ENCODE measurements at places on chromosomes 5 and 9.

DNA sequence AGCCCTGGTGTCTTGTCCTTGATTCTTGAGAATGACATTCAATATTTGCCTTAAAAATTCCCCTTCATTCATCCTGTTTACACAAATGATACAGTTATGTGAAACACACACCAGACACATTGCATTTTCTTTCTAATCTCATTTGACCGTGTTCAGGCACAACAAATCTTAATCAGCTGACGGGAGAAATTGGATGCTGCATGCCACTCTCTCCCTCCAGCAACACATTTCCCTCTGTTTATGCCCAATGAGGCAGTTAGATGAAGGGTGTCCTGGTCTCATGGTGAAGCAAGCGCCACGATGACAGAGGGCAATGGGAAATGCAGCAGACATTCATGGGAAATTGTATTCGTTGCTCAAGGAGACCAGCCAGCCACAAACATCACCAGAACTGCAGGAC lies 3.2 kb upstream of the FGF1 start:
- DNase-seq = no peak

DNA sequence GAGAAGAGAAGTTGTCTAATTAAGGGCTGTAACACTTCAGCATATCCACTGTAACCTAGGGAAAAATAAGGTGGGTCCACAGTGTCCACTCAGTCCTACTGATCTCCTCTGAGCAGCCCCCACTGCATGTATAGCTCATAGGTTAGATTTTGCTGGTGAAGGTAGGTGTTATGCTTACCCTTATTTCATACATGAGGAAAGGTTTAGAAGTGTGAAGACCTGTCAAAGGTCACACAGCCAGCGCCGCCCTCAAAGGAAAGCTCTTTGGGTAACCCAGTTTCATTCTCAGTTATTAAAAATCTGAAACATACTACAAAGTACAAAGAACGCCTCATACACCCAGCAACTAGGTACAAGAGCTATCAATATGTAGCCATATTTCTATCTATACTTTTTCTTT lies 87.2 kb downstream of the TLE4 start:
- no peak for DNase-seq

DNA sequence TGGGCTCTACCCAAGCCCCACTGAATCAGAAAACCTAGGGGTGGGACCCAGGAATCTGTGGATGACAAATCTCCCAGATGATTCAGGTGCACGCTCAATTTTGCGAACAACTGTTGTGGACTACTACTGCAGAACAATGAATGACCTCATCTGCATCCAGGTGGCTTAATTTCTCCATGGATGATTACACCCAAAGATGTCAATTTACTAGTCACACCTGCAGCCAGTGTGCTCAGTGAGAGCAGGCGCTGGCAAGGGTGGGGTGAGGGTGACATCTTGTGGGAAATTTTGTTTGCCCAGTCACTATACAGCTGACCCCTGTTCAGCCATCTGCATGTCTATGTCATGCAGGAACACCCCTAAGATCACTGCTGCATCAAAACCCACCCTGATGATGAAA lies 118.2 kb downstream of the ENTREP1 start:
- no peak for DNase-seq

DNA sequence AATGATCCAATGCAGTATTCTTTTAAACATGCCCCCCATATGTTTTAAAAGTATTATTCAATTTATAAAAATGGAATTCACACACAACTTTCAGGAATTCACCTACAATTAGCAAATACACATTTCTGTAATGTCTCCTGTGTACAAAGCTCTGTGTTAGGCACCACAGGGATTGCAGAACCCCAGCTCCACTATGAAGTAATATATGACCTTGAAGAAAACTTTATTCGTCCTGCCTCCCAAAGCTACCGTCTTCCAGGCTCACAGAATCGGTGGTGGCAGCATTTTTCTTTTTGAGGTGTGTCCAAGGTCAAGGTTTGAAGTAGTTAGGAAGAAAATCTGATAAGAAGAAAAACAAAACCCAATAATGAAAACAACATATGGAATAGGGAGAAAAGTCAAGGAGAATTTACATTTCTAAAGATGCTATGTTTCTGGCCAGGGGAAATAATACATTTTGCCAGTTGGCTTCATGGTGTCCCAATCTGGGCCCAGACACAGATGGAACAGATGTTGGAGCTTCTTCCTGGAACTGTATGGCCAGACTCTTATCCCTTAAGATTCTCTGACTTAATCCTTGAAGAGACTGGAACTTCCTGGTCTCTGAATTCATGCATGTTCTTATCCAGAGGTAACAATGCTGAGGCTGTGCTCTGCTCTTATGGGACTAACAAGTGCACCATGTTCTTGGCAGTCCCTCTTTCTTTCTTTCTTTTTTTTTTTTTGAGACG lies 22.0 kb upstream of the LVRN start:
- no peak for DNase-seq

DNA sequence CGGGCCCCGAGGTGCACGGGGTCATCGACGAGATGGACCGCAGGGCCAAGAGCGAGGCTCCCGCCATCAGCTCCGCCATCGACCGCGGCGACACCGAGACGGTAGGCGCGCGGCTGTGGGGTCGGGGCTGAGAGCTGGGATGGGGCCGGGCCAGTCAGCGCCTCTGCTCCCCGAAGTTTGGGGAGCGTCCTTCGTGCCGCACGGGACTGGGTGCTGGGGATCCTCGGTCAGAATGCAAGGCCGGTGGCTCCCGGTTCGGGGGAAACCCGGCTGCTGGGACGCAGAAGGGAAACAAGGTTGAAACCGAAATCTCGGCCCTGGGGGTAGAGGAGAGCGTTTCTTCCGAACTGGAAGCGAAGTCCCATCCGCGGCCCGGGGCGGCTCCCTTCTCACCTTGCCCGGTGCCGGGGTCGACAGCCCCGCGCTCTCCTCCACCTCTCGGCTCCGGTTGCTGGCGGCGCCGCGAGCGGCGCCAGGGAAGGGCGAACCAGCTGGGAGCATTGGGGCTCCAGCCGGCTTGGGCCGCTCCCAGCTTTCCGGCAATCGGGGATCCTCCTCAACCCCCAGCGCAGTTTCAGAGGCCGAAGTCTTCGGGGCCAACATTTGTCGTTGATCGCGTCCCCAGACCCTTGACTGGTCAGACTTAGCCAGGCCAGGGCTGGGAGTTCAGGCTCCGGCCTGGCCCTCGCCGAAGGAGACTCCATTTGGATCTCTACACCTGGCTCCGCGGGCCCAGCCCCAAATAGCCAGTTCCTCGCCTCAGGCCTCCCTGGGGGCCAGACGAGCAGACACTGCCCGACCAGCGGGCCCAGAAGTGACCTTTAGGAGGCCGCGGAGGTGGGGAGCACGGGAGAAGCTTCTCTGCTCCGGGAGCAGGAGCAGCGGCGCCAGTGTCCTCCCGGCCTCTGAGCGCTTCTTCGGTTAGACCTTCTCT lies 1.1 kb downstream of the LHX2 start:
- no peak for DNase-seq

GRCh38 chr9:14147738-14148137 lies 166.2 kb downstream of the NFIB start:
- no peak for DNase-seq

All from fibroblast of the conjunctiva (primary cell).